ENCODE measurements at places on chromosomes 5 and 9.
A peak's percentile ranks its signal among the peaks of the same experiment; 100 is the strongest.

DNA sequence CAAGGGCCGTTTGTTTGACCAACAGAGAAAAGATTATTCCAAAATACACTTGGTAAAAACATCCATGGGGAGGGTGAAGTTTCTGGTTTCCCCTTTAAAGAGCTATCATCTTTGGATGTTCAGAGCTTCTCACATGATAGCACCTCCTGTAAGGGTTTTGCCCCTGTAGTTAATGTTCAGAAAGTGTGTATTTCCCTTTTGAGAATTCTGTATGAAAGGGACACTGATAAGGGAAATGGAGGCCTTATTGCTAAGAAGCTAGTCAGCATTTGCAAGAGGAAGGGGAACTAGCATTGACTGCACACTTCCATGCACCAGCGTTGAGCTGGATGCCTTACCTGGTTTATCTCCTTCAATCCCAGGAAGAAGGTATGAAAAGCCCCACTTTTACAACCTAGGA lies 31.5 kb upstream of the C5orf58 start:
- DNase-seq = no peak

DNA sequence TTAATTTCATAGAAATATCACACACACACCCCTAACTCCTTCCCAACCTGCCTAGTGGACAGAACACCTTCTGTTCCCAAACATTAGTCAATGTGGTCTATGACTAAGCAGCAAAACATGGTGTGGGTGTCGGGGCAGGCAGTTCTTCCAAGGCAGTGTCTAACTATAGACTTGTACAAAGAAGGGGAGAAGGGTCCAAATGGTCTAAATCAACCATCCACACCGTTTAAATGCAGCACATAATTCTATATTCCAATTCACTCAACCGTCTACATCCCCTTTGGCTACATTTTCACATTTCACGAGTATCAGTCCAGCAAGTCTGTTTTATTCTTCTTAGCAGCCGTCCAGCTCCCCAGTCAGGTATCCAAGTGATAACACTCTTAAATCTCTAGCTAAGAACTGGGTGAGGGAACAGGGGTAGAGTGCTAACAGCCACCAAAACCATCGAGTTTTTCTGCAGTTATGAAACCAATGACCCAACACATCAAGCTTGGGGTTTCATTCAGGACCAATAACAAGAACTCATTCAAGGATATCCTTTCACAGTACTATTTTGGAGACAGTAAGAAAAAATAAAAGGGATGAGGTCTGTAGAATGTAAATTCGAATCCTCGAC lies 3.3 kb downstream of the ZNF608 start:
- DNase-seq = no peak

DNA sequence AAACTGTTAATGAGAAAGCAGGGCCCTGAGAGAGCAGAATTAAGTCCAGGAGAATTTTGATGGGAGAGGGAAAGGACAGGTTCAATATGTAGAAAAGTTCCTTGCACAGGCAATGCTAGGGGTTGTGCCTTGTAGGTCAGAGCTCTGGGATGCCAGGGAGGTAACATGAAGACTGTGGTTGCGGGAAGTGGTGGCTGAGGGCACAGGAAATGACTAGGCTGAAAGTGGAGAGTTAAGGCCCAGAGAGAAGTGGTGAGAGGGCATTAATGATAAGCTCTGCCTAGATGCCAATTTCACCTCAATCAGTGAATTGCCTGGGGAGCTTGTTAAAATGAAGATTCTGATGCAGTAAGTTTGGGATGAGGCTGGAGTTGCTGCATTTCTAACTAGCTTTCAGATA lies 31.5 kb upstream of the PPP3R2 start:
- no peak for DNase-seq

GRCh38 chr5:115979201-115980041 lies 17.1 kb downstream of the LVRN start:
- DNase-seq = no peak

DNA sequence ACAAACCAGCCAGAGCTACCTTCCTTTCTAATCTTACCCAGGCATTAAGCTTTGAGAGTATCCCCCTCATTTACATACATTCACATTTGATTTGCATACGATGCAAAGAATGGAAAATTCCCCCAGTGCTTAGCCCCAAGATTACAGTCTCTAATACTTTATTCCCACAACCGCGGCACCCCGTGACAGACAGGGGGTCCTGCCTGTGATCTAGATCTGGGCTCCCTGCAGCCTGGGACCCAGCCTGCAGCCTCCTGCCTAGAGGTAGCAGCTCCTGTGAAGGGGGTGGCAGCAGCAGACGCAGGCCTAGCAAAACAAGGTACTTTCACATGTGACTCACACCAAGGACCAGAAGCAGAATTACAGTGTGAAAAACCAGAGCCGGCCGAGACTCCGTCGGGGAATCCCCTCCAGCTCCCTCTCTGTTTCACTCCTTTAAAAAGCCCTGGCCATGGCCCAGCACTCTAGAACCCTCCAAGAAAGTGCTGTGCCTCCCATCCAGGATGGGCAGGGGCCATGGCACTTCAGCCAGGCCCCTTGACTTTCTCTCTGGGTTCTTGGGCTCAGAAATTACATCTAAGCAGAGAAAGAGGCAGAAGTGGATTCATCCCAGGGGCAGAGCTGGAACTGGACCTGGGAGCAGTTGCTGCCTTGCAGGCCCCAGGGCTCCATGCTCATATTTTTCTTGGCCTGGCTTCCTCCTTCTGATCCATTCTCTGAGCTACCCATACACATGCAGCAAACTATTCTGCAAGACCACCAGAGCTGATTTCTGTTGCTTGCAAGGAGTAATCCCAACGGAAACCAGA lies 14.0 kb upstream of the TCF7 start:
- DNase-seq = peak; percentile 78

DNA sequence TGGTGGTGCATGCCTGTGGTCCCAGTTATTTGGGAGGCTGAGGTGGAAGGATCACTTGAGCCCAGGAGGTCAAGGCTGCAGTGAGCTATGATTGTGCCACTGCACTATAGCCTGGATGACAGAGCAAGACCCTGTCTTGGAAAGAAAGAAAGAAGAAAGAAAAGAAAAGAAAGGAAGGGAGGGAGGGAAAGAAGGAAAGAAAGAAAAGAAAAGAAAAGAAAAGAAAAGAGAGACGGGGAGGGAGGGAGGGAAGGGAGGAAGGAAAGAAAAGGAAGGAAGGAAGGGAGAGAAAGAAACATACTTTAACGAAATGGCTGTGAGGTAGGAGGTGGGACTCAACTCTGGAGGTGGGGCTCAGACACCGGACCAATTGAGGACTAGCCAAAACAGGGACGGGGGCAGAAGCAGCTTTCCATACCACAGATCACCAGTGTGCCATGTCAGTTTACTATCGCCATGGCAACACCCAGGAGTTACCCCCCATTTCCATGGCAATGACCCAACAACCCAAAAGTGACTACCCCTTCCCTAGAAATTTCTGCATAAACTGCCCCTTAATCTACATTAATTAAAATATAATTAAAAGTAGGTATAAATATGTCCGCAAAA lies 21.3 kb downstream of the PTGES start:
- DNase-seq = no peak

GRCh38 chr5:38157024-38157423 lies 101.3 kb upstream of the EGFLAM start:
- DNase-seq = no peak

- DNase-seq = peak; percentile 6
Measured at GRCh38 chr9:19231126-19231903, 822 bp downstream of the DENND4C start.

GRCh38 chr9:132141344-132141947 lies 20.4 kb upstream of the NTNG2 start:
- no peak for DNase-seq

DNA sequence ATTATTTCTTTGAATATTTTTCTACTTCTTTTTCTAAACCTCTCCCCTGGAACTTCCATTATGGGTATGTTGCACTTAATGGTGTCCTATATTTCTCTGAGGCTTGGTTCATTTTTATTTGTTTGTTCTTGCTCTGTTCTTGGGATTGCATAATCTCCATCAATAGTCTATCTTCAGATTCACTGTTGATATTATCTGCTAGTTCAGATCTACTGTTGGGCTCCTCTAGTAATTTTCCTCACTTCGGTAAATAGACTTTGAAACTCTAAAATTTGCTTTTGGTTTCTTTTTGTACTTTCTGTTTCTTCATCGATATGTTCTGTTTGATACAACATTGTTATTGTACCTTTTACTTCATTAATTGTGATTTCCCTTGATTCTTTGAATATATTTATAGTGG lies 76.3 kb downstream of the MTREX start:
- no peak for DNase-seq

DNA sequence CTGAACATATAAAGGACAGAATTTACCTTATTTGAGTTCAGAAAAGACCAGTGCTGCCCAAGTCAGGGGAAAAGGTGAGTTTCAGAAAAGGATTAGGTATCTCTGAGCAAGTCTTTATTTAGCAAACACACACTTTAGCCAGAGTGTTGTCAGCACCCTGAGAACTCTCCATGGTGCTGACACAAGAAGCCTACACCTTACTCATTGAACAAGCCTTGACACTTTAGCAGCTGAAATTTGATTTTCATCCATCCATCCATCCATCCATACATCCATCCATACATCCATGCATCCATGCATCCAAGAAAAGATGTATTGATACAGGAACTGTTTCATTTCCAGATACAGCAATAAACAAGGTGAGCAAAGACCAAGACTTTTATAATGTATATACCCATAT lies 311.2 kb downstream of the TRIM32 start:
- no peak for DNase-seq

DNA sequence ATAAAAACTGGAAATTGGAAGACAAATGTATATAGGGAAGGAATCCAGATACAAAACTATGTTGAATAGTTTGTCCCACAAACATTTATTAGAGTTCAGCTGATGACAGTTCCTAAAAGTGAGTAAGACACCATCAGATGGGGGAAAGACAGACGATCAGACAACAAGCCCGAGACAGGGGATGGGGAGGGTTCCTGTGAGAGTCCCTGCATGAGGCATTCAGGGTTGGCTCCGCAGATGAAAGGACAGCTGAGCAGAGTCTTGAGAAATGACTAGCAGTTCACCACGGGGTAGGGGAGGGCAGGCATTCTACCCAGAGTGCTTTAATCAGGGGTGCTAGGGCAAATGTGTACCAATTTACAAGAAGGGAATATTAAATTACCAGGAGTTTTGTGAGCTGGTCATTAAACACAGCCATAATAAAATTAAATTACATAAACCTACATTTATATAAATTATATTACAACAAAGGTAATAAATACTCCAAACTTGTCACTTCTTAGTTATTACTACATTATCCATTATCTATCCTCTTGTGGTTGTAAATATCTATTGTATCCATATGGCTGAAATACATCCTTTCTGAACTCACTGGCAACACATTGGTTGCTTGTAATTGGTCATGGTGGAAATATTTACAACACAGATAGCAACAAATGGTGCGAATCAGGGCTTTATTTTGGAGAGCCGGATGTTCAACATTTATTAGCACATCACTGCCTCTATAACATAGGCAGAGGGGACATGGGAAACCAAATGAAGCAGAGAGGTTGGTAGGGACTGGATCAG lies 27.8 kb downstream of the TNFSF15 start:
- peak; percentile 39 for DNase-seq

GRCh38 chr5:14185326-14186058 lies 42.4 kb downstream of the TRIO start:
- DNase-seq = no peak

DNA sequence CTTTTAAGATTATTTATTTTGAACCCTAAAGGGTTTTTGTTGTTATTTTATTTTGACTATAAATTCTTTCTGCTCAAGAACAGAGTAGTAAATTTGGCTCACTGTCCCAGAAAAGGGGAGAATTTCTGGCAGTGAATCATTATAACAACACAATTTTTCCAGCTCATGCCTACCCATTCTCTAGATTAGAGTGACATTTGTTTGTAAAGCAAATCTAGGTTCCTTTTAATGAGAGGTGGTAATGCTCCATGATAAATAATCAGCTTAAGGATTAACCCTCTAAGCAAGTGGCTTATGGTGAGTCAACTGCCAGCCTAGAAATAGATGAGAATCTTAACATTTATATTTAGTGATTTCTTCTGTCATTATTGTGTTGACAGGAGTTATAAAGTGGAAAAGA lies 409.2 kb downstream of the NFIB start:
- DNase-seq = no peak

DNA sequence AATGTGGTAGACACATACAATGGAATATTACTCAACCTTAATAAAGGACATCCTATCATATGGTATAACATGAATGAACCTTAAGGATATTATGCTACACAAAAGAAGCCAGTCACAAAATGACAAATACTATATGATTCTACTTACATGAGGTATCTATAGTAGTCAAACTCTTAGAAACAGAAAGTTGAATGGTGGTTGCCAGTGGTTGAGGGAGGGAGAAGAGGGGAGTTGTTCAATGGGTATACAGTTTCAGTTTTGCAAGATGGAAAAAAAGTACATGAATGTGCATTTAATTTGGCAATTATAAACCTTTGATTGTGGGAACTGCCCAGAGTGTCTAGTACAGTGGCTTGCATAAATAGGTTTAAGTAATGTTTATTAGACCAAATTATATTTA lies 473.3 kb upstream of the ZNF608 start:
- no peak for DNase-seq
